Lung (tissue), 17 donors: ENCODE measurements at places on chromosomes 1 and 21.

DNA sequence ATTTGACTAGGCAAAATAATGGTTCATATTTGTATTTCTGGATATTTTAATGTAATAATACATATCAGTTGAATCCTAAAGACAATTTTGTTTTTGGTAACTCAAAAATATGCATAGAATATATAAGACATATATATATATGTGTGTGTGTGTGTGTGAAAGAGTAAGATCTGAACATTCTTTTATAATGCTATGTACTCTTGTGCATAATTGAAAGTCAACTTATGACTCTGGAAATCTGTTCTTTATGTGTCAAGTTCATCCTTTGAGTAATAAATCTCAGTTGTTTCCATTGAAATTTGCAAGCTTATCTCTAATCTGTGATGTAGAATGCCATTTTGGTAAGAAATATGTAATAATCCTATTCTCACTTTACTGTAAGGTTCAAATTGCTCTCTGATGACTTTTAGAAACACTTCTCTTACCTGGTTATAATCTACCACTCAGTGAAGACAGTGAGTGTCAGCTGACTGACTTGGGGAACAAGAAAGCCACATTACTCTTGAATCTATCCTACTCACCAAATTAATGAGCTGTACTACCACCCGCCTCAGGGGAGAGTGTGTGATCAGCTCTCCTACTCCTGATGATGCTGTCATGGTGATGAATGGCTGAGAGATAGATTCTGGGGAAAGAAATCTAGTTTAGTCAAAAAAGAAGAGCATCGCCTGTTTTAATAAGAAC, 15.0 kb upstream of the NEK7 start:
- DNase-seq: no peak

GRCh38 chr1:167438171-167439138, 79.9 kb downstream of the CD247 start:
- DNase-seq: no peak

DNA sequence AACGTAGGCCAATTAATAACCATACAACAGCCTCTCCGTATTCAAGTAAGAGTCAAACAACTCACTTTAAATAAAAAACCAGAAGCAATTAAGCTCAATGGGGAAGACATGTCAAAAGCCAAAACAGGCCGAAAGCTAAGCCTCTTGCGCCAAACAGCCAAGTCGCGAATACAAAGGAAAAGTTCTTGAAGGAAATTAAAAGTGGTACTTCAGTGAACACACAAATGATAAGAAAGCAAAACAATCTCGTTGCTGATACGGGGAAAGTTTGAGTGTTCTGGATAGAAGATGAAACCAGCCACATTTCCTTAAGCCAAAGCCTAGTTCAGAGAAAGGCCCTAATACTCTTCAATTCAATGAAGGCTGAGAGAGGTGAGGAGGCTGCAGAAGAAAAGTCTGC, 53.4 kb downstream of the SIPA1L2 start:
- DNase-seq: peak; percentile 52

- no peak for DNase-seq
These were observed 21.8 kb downstream of the COA7 start for GRCh38 chr1:52676249-52676903.

DNA sequence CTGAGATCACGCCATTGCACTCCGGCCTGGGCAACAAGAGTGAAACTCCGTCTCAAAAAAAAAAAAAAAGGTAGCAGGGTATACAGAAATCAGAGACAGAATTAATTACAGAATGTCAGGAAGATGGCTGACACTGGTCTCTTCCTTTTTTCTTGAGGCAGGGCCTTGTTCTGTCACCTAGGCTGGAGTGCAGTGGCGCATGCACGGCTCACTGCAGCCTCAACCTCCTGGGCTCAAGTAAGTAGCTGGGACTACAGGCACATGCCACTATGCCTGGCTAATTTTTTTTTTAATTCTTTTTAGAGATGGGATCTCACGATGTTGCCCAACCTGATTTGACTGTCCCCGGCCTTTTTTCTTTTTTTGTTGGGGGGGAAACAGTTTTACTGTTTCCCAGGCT, 16.4 kb downstream of the RNU5D-1 start:
- no peak for DNase-seq

DNA sequence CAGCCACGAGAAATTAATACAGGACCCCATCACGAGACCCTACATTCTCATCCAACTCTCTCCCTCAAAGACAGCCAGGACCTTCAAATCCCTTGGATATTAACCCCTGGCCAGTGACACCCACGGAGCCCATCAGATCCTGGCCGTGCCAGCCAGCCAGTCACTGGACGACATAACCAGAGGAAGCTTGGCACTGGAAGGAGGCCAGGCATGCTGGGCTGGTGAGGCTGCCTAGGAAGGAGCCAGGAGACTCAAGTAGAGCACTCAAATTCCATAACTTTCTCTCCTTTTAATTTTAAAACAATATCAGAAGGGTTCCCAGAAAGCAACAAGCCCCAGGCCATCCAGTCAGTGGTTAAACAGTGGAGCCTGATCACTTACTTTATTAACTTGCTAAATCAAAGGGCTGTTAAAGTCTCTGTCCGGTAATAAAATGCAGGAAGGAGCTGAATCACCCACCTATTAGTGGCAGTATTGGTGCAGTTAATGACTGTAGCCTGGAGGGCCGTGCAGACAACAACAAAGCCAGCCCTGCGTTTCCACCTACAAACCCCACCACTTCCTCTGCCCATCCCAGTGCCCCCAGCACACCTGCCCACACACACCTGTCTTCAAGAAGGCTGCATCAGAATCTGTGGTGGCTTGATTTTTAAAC, 78.0 kb downstream of the HIVEP3 start:
- DNase-seq: no peak

GRCh38 chr21:36849461-36850105, 116.9 kb downstream of the HLCS start:
- DNase-seq: no peak

- DNase-seq: no peak
These were observed 31.1 kb downstream of the INAVA start for GRCh38 chr1:200925831-200926230.

- DNase-seq: no peak
These were observed 57.7 kb upstream of the NUF2 start for GRCh38 chr1:163263818-163264655.

GRCh38 chr21:29389136-29389535, 90.4 kb downstream of the BACH1 start:
- DNase-seq: no peak

- no peak for DNase-seq
These were observed 362.4 kb upstream of the KAZN start for GRCh38 chr1:14236097-14236496.

DNA sequence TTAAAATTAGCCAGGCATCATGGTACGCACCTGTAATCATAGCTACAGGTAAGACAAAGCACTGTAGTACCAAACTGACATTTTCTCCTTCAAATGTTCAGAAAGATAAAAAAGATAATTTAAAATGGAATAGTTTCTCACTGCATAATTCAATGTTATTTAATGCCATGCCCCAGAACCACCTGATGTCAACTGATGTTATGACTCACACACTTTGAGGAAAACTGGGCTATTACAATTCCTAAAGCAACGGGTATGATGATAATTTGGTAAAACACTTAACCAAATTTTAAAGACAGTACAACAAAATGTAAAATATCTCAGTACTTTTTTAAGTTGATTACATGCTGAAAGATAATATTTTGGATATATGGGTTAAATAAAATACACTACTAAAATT, 22.9 kb upstream of the PLEKHO1 start:
- no peak for DNase-seq

- DNase-seq: peak; percentile 81
These were observed 37.1 kb upstream of the ARHGEF10L start for GRCh38 chr1:17502326-17502778.

GRCh38 chr1:27303509-27303908, 18.5 kb upstream of the TMEM222 start:
- no peak for DNase-seq

GRCh38 chr1:78839704-78840277, 166.7 kb downstream of the ADGRL4 start:
- no peak for DNase-seq

DNA sequence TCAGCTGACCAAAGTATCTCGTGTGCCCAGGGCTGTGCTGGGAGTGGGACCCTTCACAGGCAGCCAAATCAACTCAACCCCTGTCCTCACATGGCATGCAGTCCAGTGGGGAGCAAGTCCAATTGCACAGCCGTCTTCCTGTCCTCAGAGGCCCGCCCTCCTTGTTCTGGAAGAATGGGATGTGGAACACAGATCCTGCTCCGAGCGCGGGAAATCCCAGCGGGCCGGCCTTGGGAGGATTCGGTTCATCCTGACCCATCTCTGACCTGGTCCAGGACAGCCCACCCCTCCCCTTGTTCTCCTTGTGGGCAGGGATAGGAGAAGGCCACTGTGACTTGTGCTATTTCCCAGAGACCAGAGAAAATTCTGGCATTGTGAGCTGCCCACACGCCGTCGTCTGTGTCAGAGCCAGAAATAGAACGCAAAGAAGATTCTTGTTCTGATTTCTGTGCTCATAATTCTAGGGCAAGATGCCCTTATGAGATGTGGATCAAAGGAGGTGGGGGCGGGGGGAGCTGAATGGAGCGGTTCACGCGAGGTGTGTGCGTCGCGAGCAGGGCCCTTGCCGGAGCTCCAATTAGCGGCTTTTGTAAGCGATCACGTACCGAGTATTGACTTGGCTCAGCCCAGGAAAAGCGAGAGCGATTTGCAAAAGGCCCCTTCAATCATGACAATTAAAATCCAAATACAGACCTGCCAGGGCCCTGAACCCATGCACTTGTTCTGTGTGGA, 79.2 kb downstream of the AJAP1 start:
- no peak for DNase-seq

DNA sequence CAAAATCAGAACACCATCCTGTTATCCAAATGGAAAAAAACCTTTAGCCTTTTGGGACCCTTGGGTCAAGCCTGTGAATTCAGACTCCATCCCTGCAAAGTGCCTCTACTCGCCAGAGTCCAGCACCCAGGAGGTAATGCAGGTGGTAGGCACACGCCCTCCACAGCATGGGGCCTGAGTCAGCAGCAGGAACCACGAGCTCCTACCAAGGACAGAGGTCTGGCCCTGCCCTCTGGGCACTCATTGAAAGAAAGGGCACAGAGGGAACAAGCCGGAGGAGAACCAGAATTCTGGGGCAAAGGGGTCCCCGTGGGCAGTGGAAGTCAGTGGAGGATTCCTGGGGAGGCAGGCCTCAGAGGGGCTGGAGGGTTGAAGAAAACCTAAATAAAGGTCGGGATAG, 438.1 kb downstream of the NPHP4 start:
- DNase-seq: no peak

- DNase-seq: no peak
These were observed 2.6 kb upstream of the FCRLB start for GRCh38 chr1:161718559-161719324.

DNA sequence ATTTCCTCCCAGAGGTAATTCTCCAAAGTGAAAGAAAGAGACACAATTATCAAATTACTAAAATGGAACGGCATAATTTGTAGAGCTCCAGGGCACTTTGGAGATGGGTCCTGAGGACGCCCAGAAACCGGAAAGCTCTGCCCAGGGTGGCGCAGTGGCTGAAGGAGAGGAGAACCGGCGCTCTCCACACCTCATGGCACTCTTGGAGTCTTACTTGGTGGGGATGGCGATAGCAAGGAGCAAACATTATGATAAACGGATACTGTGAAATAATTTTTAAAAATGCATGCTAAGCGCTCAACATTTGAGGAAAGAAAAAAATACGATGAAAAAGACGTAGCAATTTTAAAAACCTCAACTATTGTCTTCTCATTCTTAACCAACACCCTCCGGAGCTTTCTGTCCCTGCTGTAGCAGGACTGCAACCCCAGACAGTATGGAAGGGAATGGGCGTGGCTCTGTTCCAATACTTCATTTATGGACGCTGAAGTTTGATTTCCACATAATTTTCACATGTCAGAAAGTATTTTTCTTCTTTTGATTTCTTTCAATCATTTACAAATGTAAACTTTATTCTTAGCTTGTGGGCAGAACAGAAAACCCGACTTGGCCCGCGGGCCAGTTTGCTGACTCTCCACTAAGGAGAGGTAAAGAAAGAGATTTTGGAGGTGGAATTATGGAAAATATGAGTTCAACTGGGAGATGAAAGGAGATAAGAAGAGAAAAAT, 1.1 kb downstream of the S100A11 start:
- DNase-seq: peak; percentile 68

DNA sequence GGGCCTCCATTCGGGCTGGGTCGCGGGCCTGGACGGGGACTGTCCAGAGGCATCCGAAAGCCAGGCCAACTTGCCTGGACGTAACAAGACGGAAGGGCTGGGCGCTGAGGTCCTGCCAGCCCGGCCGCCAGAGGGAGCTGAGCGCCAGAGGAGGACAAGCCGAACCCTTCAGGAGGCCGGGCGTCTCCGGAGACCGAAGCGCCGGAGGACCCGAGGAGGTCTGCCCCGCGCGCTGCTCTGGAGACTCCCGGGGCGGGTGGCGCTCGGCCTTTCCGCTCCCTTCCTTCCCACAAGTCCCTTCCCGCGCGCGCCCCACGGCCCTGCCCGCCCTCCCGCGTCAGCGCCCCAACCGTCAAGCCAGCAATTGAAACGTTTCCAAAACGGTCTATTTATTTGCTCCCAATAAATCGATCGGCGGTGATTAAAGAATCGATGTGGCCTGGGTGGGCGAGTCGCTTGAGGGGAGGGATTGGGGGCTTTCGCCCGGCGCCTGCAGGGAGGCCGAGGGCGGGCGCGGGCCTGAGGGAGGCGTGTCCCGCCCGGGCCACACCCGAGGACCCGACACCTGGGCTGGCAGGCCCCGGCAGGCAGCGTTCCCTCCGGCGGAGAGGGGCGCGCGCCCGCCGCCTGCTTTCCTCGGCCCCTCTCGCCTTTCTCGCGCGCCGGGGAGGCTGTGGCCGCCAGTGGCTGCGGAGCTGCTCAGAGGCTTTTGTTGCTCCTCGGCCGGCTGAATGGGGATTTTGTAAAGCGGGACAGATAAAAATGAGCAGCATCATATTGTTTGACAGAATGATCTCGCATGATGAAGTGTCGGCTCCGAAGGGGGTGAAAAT, 5.2 kb upstream of the FOXD3 start:
- peak; percentile 54 for DNase-seq

DNA sequence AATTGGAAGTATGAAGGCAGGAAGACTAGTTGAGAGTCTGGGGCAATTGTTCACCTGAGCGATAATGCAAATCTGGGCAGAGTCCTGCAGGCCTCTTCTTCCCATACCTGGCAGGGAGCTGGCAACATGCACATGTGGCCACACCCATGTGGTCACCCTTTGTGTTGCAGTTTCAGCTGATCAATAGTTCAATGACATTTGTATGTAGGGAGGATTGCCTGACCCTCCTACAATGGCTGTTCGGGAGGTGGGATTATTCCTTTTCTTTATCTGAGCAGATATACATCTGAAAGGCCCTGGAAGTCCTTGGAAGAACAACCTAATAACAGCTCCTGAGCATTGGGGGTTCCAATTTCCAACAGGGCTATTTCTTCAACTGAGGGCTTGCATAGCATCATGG, 15.2 kb upstream of the TRIM45 start:
- no peak for DNase-seq
